ENCODE measurements at places on chromosomes 7 and 10. TPM values are rescaled to one million over a fixed set of nuclear protein-coding genes. Genes with fewer than 3 reads are reported as not detected.

- DNase-seq = no peak
These were observed 70.7 kb downstream of the MACC1 start for GRCh38 chr7:20146451-20146850.

Gene KCND2
- 0.16 TPM for total RNA-seq

DNA sequence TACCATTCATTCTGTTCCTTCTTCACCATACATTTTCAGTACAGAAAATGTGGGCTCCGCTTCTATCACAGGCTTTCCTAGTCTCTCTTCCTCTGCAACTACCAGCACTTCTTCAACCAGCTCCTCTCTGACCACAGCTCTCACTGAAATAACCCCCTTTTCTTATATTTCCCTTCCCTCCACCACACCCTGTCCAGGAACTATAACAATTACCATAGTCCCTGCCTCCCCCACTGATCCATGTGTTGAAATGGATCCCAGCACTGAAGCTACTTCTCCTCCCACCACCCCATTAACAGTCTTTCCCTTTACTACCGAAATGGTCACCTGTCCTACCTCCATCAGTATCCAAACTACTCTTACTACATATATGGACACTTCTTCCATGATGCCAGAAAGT, 9.5 kb upstream of the MUC12 start:
- DNase-seq = no peak

GRCh38 chr7:27933671-27934565, 194.0 kb downstream of the TAX1BP1 start:
- DNase-seq = no peak

Gene IQUB
- 1.0 TPM for total RNA-seq

Gene TAS2R3
- 7.5 TPM for total RNA-seq

DNA sequence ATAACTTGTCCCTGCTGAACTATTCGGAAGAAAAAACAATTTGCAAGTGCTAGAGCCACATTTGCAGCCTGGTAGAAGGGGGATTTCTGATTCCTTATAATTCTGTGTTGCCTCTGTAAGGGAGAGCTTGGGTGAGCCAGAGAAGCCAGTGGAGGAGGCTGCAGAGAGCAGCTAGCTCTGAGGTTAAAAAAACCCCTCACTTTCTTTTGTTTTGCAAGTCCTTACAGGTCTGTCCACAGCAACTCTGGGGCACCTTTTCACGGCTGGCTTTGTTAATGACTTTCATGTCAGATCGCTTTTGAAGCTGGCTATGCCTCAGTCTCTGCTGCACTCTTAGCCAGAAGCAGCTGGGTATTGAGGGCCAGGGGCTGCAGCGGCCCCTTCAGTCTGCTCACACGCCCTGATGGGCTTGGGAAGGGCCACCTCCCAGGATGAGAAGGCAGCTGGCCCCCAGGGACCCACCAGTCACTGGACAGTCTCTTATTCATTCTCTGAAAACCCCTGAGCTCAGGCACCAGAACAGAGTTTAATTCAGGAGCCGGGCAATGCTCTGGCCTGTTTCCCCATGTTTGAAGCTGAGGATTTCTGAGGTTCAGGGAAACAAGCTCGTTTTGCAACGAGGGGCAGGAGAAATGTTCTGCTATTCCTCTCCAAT, 30.9 kb downstream of the TRIM8 start:
- peak; percentile 51 for DNase-seq

- no peak for DNase-seq
These were observed 35.8 kb upstream of the GNAI1 start for GRCh38 chr7:80098795-80099194.

Gene MYL10
- not detected for total RNA-seq

DNA sequence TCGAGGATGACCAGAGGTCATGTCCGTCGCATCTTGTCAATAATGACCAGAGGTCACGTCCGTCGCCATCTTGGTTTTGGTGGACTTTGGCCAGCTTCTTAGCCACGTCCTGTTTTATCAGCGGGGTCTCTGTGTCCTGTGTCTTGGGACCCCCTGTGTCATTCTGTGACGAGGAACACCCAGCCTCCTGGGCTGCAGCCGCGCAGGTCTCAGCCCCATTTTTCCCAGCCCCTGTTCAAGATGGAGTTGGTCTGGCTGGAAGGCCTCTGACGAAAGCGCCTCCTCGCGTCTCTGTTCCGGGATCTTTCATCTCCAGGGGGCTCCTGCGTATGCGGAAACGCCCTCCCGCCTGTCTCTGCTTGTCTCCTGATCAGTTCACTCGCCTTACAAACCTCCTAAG, 134.2 kb downstream of the ELFN1 start:
- peak; percentile 44 for DNase-seq
